NCI-H774 (cell line): ENCODE measurements at places on chromosomes 16 and 17.

GRCh38 chr16:1026784-1027500, 45.4 kb downstream of the SOX8 start:
- no peak for DNase-seq

DNA sequence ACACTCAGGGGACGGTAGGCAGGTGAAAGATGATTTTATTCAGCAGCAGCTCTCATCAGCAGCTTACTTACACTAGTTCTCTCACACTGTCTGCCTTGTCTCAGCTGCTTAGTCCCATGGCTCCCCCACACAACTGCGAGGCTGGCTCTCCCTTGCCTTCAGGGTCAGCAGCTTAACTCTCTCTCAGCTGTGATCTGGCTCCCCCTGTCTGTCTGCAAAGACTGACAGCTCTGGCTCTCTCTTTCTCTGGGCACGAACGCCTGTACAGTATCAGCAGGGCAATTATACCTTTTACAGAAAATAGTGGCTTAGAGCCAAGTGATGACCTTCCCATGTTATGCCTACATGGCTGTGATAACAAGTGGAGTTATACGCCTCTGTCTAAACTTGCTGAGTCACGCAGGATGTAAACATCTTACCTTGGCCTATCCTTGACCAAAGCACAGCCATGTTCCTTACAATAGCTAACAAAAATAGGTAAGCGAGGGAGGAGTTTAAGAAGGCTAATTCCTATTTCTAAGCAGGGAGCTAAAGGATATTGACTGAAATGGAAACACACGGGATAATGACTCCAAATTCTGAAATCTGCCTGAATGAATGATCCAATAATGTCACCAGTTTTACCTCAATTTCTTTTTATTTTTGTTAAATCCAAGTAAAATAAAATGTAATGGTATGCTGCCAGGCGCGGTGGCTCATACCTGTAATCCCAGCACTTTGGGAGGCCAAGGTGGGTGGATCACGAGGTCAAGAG, 1.1 kb upstream of the NDUFAB1 start:
- no peak for DNase-seq

- DNase-seq = no peak
Measured at GRCh38 chr17:7292729-7293128, 1.7 kb downstream of the YBX2 start.

- no peak for DNase-seq
Measured at GRCh38 chr17:81170727-81171494, 4.9 kb upstream of the AATK start.

DNA sequence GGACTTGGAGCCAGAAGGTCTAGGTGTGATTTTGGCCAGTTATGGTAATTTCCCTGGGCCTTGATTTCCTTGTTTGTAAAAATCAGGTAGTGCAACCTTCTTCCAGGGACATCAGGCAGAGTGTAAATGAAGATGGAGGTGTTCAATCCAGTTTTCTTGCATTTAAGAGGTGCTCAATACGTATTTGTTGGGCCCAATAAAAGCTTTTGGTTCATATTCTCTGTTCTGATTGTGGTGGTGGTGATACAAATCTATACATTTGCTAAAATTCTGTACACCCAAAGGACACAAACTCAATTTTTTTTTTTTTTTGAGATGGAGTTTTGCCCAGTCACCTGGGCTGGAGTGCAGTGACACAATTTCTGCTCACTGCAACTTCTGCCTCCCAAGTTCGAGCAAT, 6.0 kb downstream of the CD79B start:
- no peak for DNase-seq

GRCh38 chr16:24041834-24042631, 206.2 kb downstream of the PRKCB start:
- DNase-seq = peak; percentile 28

GRCh38 chr16:85465328-85466303, 147.5 kb upstream of the GSE1 start:
- peak; percentile 27 for DNase-seq

- no peak for DNase-seq
Measured at GRCh38 chr16:12775656-12776236, 27.9 kb downstream of the CPPED1 start.

DNA sequence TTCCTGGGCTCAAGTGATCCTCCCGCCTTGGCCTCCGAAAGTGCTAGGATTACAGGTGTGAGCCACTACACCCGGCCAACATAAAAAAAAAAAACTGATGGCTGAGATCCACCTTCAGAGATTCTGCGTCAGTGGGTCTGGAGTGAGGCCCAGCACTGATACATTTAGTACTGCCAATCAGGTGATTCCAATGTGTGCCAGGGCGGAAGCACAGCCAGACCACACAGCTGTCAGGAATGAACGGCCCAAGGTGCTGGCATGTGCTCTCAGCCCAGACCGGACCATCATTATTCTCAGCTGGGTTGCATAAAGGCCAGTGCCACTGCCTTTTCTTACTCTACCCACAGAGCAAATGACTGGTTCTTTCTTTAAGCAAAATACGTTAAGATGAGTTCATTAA, 1.2 kb upstream of the BCO1 start:
- no peak for DNase-seq

GRCh38 chr17:68870976-68871375, 84.2 kb downstream of the ABCA8 start:
- DNase-seq = no peak

DNA sequence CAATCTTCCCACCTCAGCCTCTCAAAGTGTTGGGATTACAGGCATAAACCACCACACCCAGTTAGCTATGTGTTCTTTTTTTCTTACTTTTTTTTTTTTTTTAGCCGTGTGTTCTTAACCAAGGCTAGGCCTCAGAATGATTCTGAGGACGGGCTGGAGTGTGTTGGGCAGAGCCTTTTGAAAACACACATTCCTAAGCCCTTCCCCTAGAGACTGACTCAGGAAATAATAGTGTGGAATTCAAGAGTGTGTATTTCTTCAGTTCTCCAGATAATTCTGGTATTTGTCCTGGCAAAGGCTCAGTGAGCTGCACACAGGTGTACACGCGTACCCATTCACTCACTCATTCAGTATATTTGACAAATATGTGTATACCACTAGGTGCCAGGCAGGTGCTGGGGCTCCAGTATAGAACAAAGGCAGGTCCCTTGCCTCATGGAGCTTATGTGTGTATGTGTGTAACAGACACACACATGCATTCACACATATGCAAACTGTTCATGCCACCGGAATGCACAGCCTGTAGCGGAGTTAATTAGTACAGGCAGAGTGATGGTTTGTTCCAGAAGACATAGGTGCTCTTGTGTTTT, 19.4 kb upstream of the NFATC3 start:
- no peak for DNase-seq

DNA sequence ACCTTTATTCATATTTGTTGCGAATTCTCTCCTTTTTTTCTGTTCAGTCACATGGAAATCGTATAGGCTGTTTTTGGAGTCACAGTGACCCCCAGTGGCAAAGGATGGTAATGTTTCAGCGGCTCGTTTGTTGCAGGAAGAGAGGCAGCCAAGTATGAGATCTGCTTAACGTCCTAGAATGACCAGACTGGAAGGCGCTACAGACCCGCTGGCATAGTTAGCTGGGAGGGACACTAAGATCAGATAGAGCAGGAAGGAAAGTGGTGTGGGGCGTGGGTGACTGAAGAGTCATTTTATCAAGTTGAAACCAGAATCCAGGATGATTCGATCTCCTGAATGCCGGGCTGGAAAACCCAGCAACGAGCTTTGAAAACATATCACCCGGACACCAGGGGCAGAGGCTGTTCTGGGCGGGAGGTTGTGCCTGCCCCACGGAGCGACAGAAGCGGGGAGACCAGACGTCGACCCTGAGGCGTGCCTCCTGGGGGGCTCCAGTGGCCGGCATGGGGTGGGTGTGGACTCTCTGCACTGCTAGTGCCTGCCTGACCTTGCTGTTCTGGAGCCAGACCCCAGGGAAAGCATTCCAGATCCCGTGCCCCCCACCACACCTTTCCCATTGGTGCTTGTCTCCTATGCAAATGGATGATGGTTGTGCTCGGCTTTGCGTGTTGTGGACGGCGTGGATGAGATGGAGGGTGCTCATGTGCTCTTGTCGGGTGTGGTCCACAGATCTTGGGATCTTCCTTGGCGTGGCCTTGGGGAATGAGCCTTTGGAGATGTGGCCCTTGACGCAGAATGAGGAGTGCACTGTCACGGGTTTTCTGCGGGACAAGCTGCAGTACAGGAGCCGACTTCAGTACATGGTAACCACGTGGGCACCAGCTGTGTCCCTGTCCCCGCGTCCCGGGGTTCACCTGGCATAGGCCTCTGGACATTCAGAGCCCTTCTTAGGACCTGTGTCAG, 7.7 kb downstream of the IL34 start:
- DNase-seq = peak; percentile 9

DNA sequence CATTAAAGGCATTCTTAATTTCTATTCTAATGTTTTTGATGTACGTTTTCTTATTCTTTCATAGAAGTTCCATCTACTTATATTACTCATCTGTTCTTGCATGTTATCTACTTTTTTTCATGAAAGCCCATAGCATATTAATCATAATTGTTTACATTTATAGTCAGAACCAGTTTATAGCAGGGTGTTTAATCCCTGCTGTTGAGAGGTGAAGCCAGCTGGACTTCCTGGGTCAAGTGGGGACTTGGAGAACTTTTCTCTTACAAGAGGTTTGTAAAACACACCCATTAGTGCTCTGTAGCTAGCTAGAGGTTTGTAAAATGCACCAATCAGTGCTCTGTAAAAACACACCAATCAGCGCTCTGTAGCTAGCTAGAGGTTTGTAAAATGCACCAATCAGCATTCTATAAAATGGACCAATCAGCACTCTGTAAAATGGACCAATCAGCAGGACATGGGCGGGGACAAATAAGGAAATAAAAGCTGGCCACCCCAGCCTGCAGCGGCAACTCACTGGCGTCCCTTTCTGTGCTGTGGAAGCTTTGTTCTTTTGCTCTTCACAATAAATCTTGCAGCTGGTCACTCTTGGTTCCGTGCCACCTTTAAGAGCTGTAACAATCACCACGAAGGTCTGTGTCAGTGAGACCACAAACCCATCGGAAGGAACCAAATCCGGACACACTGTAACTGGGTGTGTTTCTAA, 120.6 kb downstream of the TANC2 start:
- DNase-seq = no peak

DNA sequence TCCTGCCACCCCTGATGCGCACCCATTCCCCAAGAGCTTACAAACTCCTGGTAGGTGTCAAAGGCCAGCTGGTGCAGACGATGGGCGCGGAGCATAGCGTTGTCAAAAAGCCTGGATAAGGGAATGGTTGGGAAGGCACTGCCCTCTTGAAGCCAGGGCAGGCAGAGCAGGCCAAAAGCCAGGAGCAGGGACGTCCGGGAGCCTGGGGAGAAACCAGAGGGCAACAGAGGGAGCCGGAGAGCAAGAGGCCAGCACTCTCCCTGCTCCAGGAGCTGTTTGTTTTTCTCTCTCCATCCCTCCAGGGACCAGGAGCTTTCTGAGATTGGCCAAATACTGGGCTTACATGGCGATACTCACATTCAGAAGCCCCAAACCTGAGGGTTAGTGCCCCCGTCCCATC, 334 bp downstream of the GH1 start:
- no peak for DNase-seq

- no peak for DNase-seq
Measured at GRCh38 chr17:29483503-29483902, 83.3 kb downstream of the ABHD15 start.

- DNase-seq = no peak
Measured at GRCh38 chr17:56096026-56096810, 57.1 kb upstream of the ANKFN1 start.

GRCh38 chr16:17457513-17457912, 13.2 kb downstream of the XYLT1 start:
- no peak for DNase-seq

DNA sequence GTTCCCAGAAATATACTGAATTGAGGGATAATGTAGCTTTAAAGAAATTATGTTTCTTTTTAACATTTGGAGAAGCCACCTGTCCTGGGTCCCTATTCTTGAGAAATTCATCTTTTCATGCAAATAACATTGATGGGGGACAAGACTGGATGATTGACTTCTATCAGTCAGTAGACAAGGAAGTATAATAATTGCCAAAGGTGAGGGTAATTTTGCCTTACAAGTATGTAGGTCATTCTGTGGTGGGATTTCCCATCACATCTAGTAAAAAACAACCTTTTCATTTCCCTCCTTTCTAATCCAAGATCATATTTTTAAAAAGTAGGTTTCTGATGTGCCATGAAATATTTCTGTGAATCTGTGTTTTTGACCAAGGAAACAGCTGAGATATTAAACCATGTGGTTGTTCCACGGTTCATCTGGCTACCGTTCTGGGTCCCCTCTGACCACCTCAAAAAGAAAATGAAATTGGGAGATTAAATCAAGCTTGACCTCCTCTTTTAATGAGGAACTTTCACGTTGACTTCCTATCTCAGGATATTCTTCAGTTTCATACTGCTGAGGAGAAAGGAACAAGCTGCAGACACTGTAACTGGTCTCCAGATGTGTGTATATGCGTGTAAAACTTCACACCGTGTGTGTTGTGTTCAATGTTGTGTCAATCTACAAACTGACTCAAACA, 138.6 kb downstream of the MAP2K6 start:
- DNase-seq = no peak

GRCh38 chr17:3896108-3896967, 3.5 kb upstream of the CAMKK1 start:
- no peak for DNase-seq

GRCh38 chr16:78183437-78184237, 84.2 kb downstream of the WWOX start:
- DNase-seq = no peak

DNA sequence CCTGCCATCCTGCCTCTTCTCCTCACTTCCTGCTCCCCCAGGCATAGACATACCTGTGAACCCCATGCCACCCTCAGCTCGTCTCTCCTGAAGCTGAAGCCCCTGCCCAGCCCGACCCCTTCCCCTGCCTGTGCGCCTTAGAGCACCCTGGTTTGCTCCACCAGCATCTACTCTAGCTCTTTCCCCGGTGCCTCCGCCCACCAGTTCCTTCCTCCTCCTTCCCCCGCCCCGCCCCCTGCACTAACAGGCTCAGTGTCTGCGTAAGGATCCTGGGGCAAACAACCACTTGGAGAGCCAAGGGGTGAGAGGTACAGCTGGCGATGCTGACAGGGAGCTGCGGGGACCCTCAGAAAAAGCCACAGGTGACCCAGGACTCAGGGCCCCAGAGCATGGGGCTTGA, 1.9 kb downstream of the GPR142 start:
- DNase-seq = no peak

DNA sequence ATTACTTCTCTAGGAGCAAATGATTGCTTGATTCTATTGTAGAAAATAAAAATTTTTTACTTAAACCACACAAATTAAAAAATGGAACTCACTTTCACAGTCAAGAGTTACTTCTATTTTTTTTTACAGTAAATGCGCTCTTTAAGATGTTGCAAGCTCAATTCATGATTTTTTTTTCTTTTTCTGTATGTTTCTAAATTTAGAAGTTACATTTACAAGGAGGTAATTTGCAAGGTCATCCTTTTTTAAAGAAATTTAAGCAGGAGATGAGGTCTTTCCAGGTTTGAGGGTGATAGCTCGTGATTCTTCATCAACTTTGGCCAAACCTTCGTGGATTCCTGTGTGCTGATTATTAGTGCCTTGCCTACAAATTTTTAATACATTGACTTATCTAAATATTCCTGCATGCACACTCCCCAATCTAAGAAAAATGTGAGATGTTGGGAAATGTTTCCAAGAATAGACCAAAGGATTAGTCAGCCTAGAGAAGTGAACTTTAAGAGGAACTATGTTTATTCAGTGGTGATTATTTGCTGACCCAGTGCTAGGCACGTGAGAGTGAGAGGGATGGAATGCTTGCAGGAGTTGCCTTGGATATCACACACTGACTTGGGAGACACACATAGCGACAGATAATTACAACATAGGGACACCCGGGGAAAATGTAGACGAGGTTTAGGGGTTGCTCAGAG, 429.8 kb downstream of the MAF start:
- no peak for DNase-seq
